Renal cortical epithelial cell (primary cell): ENCODE measurements at places on chromosomes 4 and X.

GRCh38 chr4:56250776-56251175 is 136.5 kb downstream of the AASDH start:
- no peak for DNase-seq

DNA sequence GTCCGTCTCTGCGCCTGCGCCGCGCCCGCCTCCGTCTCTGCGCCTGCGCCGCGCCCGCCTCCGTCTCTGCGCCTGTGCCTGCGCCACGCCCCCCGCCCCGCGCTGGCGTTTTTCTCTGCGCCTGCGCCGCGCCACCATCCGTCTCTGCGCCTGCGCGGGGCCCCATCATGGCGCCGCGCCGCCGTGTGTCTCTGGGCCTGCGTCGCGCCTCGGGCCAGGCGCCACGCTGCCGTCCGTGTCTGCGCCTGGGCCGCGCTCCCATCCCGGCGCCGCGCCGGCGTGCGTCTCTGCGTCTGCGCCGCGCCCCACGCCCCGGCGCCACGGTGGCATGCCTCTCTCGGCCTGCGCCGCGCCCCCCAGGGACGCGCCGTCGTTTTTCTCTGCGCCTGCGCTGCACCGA is 51.8 kb upstream of the DUX4 start:
- no peak for DNase-seq

GRCh38 chrX:124098089-124098488 is 136.6 kb downstream of the STAG2 start:
- peak; percentile 51 for DNase-seq

DNA sequence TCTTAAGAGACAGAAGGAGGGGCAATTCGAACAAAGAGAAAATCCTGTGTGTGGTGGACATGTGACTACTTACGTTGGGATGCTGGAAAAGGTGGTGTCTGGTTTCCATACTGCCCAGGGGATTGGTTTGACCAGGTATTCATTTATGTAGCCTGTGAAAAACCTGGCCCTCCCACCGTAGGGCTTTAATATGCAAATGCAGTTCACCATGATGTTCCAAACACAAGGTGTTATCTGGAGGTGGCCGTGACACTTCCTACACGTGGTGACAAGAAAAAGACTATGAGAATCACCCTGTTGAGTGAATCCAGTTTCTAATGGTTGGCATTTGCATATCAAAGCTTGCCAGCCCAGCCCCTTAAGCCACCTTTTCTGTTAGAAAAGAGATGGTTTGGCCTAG is 27.9 kb downstream of the UGT2B4 start:
- no peak for DNase-seq
